ENCODE measurements at places on chromosomes 16 and 17.

GRCh38 chr16:442976-443375 is 17.5 kb downstream of the RAB11FIP3 start:
- no peak for DNase-seq

GRCh38 chr17:81854974-81855774 is 5.2 kb downstream of the P4HB start:
- no peak for DNase-seq

DNA sequence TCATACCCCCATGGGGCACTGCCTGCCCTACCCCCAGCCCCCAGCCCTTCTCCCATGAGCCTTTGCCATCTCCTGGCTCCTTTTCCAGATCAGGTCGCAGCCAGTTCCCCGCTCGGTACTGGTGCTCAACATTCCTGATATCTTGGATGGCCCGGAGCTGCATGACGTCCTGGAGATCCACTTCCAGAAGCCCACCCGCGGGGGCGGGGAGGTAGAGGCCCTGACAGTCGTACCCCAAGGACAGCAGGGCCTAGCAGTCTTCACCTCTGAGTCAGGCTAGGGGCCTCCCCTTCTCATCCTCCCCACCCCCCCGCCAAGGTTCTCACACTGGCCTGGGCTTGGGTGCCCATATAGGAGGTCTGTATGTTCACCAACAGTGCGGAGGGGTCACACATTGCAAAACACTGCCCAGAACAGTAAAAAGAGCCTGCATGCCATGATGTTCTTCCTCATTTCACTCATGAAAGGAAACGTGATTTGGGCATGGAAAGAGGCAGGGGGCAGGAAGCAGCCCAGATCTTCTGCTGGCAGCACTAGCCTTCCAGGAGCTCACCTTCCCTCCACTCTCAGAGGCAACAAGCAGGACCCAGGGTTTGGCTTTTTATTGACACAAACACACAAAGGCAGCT is 7.5 kb downstream of the IFI35 start:
- no peak for DNase-seq

DNA sequence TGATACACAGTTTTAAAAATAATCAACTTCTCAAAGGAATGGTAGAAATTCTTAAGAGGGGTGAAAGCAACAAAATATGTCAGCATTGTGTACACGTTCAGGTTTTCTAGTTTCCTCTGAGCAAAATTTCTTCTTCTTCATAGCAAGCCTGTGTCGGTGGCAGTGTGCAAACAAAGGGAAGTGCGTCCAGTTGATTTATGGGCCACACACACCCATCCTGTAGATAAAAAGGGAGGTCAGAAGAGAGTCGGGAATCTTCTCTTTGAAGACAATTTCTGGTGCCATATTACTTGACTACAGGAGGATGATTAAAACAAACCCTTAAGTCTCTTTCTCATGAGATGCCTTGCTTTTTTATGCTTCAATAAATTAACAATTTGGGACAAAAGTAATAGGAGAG is 484.1 kb upstream of the SALL1 start:
- no peak for DNase-seq

- DNase-seq, result no peak
These were observed 96.2 kb downstream of the BANP start for GRCh38 chr16:88047462-88047861.

GRCh38 chr16:49460786-49461470 is 87.3 kb downstream of the C16orf78 start:
- no peak for DNase-seq

GRCh38 chr16:64615630-64616280 is 506.1 kb downstream of the CDH11 start:
- no peak for DNase-seq

- DNase-seq, result no peak
These were observed 5.3 kb downstream of the DEF8 start for GRCh38 chr16:89953671-89954406.

GRCh38 chr17:13598353-13599167 is 3.2 kb downstream of the HS3ST3A1 start:
- DNase-seq, result no peak

- no peak for DNase-seq
These were observed 25.2 kb downstream of the NLRP1 start for GRCh38 chr17:5558815-5559785.

DNA sequence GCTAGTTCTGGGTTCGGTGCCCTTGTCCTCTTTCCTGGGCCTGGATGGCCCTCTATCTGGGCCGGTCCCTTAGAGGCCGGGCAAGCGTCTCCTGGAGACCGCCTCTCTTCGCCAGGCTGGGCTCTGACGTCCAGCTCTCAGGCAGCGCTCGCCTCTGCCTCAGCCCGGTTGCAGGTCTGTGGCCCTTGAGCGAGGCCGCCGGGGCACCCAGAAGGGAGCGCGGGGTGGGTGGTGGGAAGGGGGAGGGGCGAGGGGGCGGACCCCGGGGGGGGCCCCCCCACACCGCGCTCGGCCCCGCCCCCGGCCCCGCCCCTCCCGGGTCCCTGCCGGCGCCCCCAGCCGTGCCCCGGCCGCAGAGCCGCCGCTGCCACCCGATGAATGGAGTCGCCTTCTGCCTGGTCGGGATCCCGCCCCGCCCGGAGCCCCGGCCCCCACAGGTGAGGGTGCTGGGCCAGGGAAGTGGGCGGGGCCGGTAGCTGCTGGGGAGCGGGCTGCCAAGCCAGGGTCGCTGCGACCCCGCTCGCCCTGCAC is at the start of gene ARHGAP23:
ARHGAP23 (plus strand) TSS at position 353 of the 531 bp plus-strand sequence; CDS start at position 375, 22 bp downstream.
- no peak for DNase-seq

DNA sequence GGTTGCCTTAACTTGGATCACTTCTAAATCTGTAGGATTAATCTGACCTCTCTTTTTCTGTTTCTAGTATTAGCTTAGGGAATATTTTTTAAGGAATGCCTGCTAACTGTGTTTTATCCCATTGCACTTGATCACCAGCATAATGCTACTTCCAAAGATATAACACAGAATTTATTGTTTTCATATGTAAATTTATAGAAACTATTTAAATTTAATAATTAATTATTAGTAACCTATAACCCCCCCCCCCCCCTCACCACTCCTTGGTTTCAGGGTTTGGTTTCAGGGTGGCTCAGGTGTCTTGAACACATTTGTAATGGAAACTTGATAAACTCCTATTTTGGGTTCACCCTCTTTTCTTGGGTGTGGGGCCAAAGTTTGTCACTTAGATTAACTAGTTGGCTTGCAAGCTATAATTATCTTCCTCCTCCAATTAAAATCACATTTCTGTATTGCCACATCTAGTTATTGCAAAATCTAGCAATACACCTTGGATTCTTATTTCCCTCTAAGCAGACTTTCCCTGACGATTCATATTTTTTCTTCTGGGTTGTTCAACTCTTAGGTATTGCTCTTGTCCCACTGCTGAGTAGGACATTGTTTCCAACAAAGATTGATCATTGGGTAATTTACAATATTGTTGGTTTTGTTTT is 18.3 kb downstream of the KRT12 start:
- DNase-seq, result no peak

- no peak for DNase-seq
These were observed 14.6 kb upstream of the METTL9 start for GRCh38 chr16:21584817-21585216.

DNA sequence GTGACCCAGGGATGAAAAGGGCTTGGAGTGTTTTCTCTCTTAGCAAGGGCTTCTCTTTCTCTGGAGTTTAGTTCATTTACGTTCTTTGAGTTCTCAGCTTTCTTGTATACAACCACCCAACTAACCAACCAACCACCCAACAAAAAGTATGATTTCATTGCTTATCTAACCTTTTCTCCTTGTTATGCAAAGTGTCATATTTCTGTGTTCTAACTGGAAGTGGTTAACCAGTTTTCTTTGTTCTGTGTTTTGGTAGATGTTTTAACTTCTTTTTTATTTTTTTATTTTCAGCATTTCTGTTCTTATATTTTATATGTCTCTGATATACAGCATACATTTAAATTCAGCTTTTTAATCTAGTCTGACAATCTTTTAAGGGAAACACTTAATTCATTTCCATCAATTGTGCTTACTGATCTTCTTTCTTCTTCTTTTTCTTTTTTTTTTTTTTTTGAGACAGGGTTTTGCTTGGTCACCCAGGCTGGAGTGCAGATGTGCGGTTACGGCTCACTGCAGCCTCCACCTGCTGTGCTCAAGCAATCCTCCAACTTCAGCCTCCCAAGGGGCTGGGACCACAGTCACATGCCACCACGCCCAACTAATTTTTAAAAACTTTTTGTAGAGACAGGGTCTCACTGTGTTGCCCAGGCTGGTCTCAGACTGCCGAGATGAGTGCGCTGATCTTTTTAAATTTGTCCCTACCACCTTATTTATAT is 29.6 kb downstream of the NLK start:
- no peak for DNase-seq

DNA sequence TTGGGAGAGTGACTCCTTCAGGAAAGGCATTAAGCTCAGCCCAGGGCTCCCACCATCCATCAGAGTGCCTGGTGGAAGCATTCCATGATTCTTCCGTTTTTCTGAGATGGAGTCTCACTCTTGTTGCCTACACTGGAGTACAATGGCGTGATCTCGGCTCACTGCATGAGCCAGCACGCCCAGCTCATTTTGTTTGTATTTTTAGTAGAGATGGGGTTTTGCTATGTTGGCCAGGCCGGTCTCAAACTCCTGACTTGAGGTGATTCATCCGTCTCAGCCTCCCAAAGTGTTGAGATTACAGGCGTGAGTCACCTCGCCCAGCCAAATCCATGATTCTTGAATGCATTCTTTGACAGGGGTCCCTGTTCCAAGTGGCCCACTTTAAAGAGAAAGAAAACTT is 23.1 kb downstream of the MIS12 start:
- DNase-seq, result no peak

- peak; percentile 75 for DNase-seq
These were observed 11.1 kb downstream of the BPTF start for GRCh38 chr17:67836205-67836987.

DNA sequence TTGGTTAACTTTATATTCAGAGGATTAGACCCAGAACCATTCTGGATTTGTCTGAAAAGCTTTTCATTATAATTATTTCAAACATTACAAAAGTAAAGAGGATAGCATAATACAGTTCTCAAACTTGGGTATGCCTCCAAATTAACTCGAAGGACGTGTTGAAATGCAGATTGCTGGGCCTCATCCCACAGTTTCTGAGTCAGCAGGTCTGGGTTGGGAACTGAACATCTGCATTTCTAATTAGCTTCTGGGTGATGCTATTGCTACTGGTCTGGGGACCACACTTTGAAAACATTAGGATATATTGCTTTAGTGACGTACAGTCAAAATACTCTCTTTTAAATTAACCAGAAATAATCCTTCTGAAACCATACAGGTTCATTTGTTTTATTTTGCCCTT is 10.0 kb downstream of the TPPP3 start:
- no peak for DNase-seq

GRCh38 chr17:45908935-45909334 is 14.6 kb downstream of the MAPT start:
- DNase-seq, result no peak

DNA sequence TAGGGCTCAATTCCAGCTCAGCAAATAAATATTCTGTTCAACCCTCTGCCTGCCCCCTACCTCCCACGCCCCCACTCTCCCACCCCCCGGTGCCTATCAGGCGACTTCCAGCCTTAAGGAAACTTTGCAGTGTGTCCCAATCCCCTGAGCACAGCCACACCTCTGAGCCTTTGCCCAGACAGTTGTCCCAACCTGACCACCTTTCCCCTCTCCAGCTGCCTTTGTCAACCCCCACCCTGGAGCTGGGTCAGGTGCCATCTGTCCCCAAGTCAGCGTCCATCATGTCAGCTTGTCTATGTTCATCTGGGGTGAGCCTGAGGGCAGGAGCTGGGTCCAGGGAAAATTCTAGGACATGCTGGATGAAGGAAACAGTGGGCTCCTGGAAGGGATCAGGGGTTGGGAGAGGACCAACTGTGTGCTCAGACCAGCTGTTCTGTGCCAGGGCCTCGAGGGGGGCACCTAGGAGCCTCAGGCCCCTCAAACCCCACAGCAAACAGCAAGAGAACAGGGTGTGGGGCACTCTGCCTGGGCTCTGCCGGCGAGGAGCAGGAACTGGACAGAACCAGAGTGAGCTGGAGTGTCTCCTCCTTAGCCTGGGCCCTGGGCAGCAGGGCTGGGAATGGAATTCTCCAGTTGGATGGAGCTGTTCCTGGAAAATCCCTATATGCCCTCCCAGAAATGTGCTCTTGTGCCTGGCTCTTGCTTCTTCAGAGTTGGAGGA is 17.8 kb downstream of the CDH16 start:
- DNase-seq, result no peak

GRCh38 chr16:2857451-2858244 is at the start of gene PRSS22:
Gene PRSS22, minus strand, starts transcription at chr16:2858170. Its CDS starts 66 bp downstream, at chr16:2858104.
- DNase-seq, result no peak

GRCh38 chr17:66326476-66327047 is 24.1 kb downstream of the PRKCA start:
- DNase-seq, result no peak

GRCh38 chr16:1244881-1245280 is 4.4 kb downstream of the TPSAB1 start:
- no peak for DNase-seq

DNA sequence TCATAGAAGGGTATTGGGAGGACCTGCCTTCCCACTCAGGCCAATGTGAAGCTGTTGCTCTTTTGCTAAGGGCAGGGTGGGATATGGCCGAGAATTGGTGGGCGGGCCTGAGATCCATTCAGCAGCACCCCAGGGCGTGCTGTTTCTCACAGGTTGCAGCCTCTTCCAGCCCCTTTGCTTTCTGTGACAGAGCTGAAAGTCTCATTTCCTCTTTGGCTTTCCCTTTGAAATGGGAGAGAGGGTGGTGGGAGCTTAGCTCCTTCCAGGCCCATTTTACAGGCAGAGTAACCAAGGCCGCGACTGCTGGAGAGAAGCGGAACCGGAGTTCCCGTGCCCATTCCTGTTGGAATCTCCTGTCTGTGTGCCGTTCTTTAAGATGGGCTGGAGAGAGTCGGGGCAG is 183.0 kb downstream of the RAB11FIP4 start:
- no peak for DNase-seq

DNA sequence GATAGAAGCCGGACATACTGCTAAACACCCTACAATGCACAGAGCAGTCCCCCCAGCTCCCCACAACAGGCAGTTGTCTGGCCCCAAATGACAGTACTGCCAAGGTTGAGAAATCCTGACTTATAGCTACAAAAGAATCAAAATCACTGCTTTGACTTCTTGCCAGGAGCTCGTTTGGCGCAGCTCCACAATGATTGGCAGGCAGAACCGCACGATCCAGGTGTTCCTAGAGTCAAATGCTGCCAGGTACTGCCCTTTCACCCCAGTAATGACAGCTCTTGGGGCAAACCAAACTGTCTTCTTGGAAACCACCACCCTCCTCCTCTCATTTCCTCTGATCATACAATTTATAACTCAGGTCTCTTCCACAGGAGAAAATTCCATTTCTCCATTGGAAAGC is 2.2 kb upstream of the TMC5 start:
- no peak for DNase-seq

DNA sequence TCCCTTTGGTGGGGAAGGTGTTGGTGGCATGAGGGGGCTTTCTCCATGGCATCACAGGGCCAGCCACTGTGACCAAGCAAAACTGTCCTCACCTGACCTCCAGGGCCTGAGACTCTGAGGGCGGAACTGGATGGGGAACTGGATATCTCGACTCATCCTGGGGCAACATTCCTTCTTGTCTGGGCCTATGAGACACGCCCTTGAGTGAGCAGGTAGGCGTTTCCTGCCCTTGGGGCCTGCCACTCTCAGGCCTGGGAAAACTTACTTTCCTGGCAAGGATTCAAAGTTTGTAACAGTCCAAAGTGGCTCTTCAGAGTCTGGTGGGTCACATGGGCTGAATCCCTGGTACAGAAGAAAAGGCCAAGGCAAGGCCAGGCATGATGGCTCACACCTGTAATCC is 9.6 kb downstream of the MT1X start:
- DNase-seq, result peak; percentile 39

Data from HS-5 (cell line).